AML-193 (cell line): ENCODE measurements at places on chromosomes 3 and 15.

- DNase-seq, result no peak
Measured at GRCh38 chr15:37032091-37032775, 68.1 kb downstream of the MEIS2 start.

DNA sequence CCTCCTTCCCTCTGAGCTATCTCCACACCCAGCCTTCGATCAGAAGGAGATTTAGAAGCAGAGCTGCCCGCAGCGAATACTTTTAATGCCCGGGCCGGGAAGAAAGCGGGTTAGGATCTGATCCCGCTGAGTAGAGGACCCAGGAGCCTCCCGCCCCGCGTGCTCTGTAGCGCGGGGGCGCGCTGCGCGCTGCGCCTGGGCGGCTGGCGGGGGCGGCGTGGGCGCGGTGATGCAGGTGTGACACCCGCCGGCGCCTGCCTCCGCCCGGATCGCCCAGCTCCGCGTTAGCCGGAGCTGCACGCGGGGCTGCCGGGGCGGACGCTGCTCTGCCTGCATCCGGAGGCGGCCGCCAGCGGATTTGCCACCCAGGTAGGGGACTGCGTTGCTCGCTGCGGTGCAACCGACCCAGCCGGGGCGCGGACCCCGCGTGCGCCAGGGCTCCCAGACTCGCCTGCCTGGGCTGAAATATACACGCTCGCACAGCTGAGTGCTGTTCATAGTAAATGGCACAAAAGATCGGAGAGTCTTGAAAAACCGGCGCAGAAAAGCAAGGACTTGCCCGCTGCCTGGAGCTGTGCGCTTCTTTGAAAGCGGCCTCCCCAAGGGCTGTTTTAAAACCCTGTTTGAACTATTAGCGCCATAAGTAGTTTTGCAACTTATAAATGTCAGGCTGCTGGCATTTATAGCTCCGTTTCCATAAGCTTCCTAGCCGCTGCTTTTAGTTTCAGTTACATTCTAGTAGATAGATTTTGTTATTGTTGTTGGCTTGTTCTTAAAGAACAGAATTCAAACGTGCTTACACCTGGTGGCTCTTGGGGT lies at the start of gene SV2B:
Gene SV2B (plus strand): TSS at position 263 of the 819 bp plus-strand sequence. CDS start 126,007 bp downstream, outside the sequence.
- no peak for DNase-seq

- DNase-seq, result peak; percentile 28
Measured at GRCh38 chr15:45126535-45127158, 3.0 kb downstream of the DUOXA1 start.

GRCh38 chr3:46517016-46517783 lies 19.4 kb downstream of the RTP3 start:
- no peak for DNase-seq

GRCh38 chr3:197394464-197395321 lies 96.3 kb upstream of the DLG1 start:
- DNase-seq, result no peak
